ENCODE measurements at places on chromosomes 1 and 21.

DNA sequence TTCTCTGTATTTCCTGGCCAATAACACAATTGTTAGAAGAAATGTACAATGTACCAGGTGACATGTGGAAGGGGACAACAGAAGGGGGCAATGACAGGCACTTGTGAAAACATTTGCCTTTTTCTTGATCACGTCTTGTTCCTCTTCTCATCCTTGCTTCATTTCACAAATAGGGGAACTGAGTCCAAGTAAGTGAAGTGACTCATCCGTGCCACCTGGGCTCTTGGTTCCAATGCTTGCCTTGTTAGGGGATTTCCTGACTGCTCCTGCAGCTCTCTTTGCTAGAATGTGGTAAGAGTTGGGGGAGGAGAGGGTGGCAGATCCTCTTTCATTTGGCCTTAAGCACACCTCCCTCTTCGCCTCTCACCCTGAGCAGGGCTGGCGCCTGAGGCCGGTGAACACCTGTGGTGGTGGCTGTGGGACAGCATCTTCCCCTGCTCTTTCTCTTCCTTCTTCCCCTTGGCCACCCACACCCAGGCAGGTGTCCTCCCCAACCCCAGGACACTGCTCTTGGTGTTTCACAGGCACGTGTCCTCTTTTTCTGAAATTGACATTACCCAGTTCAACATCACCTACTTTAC lies 2.2 kb upstream of the RHEX start:
- no peak for DNase-seq

DNA sequence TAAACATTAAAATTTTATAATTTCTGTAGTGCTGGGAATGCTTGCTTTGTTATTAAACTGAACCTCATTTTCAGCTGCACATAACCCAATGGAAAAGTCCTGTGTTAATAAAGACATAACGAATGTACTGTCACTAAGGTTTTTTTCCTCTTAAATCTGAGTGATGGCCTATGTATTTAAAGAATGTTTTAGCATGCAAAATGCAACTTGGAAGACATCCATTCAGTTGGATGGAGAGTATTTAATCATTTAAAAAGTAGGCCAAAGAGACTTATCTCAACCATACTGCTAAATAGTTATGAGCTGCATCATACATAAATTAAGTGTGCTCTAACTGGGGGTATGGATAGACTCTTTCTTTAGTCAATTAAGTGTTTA lies 48.5 kb downstream of the RWDD3 start:
- no peak for DNase-seq

GRCh38 chr1:197937892-197938291 lies 20.7 kb downstream of the LHX9 start:
- no peak for DNase-seq

DNA sequence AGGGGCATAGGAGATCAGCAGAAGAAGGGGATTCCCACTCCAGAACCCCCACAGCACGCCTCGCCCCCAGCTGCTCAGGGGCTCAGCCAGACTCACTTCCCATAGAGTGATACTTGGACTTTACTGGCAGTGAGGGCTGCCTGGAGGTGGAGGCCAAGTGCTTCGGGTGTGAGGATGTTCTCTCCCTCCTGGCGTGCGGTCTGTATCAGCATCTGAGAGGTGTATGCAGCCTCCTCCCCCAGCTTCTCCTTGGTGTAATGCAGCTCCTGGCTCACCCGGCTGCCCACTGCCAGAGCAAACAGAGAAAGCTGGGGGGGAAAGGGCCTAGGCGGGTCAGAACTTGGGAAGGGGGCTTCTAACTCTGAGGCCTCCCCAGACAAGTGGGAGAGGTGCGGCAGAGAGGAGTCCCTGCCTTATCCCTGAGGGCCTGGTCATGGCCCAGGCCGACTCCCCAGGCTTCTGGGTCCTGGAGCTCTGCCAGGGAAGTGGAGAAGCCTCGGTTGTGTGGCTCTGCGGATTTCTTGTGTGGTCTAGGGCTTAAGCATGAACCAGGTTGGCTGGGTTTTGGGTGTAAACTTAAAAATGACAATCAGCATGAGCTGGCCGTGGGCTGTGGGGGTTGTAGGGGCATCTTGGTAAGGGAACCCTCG lies 10.9 kb downstream of the PTCH2 start:
- DNase-seq = no peak

GRCh38 chr1:41830726-41831125 lies 88.0 kb downstream of the HIVEP3 start:
- DNase-seq = no peak

GRCh38 chr1:108077991-108078390 lies 113.0 kb upstream of the VAV3 start:
- DNase-seq = no peak

GRCh38 chr1:183812128-183812527 lies 7.2 kb downstream of the RGL1 start:
- no peak for DNase-seq

GRCh38 chr1:208171616-208172422 lies 72.4 kb downstream of the PLXNA2 start:
- DNase-seq = no peak

GRCh38 chr1:94803517-94804441 lies 16.4 kb upstream of the SLC44A3 start:
- DNase-seq = no peak

DNA sequence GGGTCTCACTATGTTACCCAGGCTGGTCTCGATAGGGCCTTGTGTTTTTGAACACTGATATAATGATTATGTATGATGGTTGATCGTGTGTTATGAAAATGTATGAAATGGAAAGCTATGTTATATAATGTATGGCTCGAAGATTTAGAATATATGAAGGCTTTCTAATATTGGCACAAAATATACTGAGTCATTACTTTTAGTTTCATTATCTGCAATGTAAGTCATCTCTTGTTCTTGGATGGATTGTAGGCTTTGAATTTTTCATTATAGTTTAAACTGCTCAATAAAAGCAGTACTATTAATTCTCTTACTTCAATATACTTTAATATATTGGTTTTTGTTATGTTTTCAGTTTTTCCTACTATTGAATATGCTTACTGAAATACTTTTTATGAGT lies 10.1 kb downstream of the FMN2 start:
- no peak for DNase-seq
